ENCODE measurements at places on chromosomes 12 and 14. TPM values are rescaled to one million over a fixed set of nuclear protein-coding genes. Genes with fewer than 3 reads are reported as not detected.

- no peak for ATAC-seq
These were observed 37.2 kb upstream of the FICD start for GRCh38 chr12:108477881-108478259.

GRCh38 chr12:79514730-79515529 is 175.8 kb downstream of the PAWR start:
- ATAC-seq: no peak

DNA sequence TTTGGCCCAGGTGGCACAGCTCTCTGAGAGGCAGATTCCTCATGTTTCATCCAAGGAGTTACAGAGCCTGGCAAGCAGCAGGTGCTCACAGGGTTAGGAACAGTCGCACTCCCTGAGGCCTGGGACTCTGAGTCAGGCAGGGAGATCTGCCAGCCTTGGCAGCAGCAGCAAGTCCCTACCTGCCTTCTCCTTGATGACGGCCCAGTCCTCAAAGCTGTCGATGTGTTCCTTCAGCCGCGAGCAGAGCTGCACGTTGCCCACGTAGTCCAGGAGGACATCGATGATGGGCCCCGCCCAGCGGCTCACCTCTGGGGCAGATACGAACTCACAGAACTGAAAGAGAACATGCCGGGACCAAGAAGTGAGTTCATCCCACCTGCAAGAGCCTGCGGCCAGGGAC is 10.4 kb downstream of the FAM181A start:
- ATAC-seq: peak; percentile 90

- ATAC-seq: no peak
These were observed 281.8 kb downstream of the EGLN3 start for GRCh38 chr14:33669111-33669510.

DNA sequence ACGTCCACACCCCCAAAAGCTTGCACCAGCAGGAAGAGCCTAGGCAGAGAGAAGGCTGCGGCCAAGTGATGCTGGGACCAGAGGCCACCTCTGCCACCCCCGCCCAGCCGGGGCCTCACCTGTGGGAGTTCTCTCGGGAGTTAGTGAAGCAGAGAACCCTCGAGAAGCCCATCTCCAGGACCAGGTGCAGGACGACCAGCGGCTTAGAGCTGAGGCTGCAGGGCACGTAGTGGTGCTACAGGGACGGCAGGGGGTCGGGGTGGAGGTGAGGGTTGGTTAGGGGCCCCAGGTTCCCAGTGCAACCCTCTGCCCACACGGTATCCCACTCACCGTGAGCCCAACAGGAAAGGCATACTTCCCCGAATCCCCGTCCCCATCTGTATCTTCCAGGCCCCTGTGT is 3.6 kb downstream of the DDX51 start:
- ATAC-seq: no peak

DNA sequence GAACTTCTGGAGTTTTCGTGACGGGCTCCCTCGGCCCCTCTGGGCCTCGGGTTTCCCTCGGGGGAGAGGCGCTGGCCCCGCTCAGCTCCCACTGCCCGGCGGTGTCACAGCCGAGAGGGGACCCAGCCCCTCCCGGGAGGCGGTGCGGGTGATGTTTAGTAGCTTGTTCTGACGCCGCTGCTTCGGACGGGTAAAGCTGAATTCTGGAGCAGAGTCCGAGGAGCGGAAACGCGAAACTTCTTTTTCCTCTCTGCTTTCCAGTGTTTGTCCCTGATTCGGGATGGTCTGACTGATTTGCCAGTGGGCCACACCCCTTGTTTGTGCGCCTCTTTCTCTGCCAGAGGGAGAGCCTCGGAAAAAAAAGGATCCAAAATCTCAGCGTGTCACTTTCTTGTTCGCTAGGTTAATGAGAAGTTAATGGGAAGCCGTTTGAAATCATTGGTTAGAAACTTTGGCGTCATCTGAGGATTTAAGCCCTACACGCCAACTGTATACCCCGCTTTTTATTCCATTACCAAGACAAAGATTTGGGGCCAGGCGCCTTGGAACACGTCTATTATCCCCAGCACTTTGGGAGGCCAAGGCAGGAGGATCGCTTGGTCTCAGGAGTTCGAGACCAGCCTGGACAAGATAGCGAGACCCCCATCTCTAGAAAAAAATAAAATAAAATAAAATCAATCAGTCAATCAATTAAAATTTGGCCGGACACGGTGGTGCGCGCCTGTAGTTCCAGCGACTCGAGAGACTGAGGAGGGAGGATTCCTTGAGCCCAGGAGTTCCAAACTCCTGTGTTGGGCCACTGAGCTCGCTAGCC is 756 bp downstream of the TULP3 start:
- peak; percentile 21 for ATAC-seq

DNA sequence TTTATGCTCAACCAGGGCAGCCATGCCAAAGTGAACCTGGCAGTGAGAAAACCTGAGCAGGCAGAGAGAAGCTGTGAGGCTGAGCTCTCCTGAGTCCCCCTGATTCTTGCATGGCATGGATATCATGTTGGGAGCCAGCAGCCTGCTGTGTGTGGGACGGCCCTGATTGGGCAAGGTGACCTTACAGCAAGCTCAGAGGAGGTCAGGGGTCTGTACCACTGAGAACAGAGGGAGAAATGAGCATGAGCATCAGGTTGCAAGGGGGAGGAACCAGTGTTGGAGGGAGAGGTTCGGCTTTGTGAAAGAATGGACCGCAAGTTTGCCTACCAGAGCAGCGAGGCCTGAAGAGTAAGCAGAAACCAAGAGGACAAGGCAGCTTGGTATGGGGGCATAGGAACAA is 59.1 kb upstream of the PTGR2 start:
- ATAC-seq: no peak

DNA sequence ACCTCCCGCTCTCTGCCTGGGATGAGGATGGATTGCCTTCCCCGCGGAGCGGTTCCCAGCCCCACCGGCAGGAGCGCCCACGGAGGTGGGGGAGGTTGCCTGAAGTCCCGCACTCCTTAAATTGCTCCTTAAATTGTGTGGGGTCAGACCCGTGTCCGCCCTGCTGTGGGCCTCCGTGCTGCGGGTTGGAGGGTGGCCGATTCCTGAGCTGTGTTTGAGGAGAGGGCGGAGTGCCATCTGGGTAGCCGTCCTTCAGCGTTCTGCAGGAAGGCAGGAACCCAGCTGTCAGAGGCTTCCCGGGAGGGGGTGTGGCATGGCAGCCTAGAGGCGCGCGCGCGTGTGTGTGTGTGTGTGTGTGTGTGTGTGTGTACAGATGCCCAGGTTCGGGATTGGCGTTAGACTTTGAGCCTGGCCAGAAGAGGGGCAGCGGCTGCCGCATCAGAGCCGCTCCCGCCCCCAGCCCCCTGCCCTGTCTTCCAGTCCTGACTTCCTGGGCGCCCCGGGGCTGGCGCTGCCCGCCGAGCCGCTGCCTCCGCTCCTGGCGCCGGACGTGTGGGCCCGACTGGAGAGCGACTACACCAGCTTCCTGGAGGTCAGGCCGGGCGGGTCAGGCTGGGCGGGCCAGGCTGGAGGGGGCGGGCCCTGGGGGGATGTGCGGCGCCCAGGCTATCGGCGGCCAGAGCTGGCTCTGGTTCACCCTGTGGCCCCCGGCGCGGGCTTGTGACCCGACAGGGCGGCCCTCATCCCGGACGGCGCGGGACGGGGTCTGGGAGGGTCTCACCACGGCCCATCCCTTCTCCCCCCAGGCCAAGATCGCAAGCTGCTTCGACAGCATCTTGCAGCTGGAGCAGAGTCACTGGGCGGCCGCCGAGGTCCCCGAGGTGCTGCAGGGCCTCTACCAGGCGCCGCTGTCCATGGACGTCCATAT is 9.2 kb downstream of the EXOC3L4 start:
- ATAC-seq: peak; percentile 48

- peak; percentile 37 for ATAC-seq
These were observed 457.7 kb upstream of the TMEM132C start for GRCh38 chr12:127809275-127809674.

DNA sequence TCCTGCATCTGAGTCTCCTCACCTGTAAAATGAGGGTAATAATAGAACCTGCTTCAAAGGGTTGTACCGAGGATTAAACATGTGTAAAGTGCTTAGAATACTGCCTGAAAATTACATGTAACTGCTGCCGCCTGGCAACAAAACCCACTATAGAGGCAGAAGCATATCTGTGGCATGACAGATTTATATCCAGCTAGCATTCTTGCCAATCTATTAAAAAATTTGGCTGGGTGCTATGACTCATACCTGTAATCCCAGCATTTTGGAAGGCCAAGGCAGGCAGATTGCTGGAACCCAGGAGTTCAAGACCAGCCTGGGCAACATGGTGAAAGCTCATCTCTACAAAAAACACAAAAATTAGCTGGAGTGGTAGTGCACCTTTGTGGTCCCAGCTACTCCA is 16.4 kb upstream of the KSR2 start:
- ATAC-seq: no peak

DNA sequence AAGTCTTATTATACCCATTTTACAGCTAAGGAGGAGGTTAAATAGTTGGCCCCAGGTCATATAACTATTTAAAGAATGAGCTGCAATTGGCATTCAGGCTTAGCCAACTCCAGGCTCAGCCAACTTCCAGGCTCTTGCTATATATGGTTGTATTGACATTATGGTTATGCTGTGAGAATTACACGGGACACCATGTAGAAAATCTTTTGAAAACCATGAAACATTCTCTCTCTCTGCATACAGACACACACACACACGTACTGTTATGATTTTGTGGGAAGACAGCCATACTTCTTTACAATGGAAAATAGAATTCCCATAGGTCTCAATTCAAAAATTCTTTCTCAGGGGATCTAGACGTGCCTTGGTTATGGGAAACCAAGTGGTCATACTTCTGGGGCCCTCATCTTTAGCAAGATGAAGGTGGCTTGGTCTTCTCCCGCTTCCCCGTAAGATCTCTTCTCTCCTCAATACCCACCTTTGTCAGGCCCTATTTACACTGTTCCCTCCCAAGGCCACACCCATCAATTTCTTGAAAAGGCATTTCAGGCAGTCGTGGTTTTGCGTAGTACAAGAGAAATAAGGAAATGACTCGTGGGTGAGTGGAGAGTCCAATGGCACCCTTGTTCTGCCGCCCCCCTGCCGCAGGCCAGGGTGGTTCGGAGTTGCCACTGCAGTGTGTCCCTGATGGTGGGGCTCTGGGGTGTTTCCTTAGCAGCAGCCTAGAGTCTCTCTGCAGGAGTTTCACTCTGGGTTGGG is 10.0 kb upstream of the GPRC5A start:
- ATAC-seq: peak; percentile 22

DNA sequence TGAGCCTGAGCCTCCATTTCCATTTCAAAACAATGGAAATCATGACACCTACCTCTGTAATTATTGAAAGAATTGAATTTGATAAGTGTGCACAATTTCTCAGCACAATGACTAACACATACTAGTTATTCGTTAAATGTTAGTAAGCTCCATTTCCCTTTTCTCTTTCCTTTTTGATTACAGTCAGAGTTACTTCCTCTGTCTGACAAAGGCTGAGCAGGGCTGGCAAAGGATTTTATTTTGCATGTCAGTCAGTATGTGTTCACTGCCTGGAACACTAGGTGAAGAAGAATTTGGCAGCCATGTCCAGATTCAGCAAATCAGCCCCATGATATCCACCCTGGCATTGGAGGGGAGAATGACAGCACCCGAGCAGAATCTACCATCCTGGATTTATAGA is 12.2 kb upstream of the RHOJ start:
- peak; percentile 65 for ATAC-seq

- no peak for ATAC-seq
These were observed 37.2 kb upstream of the TDRD9 start for GRCh38 chr14:103890821-103891666.

DNA sequence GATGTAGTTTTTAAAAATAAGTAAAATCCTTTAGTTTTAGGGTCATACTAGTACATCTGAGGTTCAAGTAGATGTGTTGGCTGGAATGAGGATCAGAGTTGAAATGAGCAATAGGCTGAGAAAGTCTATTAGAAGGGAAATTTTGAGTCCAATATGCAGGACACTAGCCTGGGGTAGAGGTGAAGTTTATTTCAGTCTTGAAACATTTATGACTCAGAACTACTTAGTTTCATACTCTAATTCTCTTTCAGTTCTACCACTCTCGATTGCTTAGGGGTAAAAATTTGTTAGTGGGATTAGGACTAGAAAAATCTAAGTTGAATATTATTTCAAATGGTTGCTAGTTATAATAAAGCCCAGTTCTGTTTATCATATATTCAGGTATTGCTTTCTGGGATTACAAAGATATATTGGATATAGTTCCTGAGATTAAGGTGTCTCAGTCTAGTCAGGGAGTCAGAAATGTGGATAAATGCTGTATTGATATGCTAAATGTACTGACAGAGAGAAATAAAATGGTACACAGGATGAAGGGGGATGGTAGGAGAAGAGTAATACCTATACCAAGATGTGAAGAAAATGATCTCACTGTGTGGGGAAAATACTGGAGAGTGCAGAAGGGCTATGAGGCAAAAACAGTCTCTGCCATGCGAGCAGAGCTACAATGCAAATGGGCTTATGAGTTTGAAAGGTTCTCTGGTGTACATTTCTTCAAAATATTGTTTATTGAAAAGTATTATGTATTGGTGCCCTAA is 395.8 kb upstream of the FBXO33 start:
- ATAC-seq: no peak

Gene NAV3
- total RNA-seq: 0.52 TPM

Gene KCNA5
- total RNA-seq: not detected

Gene BIN2
- total RNA-seq: 1.5 TPM

Gene PWP1
- total RNA-seq: 27.0 TPM

Gene C3AR1
- 0.76 TPM for total RNA-seq

Gene SERPINA5
- 0.28 TPM for total RNA-seq

Gene GDF3
- total RNA-seq: not detected

Gene CRIP2
- total RNA-seq: 51.5 TPM

Gene PMCH
- total RNA-seq: not detected
